CD4-positive, alpha-beta T cell treated with Interleukin-12 subunit alpha and Interleukin-12 subunit beta, for 1 hour (primary cell): ENCODE measurements at places on chromosomes 12 and 14.

DNA sequence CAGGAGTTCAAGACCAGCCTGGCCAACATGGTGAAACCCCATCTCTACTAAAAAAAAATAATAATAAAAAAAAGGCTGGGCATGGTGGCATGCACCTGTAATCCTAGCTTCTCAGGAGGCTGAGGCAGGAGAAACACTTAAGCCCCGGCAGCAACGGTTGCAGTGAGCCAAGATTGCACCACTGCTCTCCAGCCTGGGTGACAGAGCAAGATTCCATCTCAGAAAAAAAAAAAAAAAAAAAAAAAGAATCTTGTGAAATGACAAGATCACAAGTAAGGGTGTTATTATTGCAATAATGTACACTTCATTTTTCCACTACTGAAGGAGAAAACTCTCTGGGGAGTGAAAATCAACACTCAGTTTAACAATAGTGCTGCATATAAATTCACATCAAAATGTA, 8.8 kb upstream of the PTGR2 start:
- DNase-seq: no peak

GRCh38 chr14:35861204-35861868, 35.2 kb downstream of the BRMS1L start:
- no peak for DNase-seq

DNA sequence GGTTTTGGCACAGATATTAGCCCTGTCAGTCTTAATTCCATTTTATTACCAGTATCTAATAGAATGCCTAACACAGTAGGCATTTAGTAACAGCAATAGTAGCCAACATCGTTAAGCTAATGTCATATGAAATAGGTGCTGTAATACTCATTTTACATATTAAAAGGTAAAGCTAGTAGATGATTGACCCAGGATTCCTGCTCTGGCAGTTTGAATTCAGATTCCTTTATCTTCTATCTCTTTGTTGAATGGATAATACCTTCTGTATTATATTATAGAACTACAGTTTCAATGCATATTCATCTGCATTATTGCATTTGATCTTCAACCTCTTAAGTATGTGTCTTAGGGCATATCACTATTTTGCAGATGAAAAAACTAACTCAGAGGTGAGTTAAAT, 2.9 kb downstream of the ATL1 start:
- DNase-seq: no peak

GRCh38 chr14:44109036-44109435, 398.0 kb downstream of the FSCB start:
- DNase-seq: no peak
